ENCODE measurements at places on chromosomes 3 and 15.

- no peak for DNase-seq
Observed at GRCh38 chr3:163368168-163368567, 1710.1 kb downstream of the SI start.

- DNase-seq, result no peak
Observed at GRCh38 chr3:186152361-186152798, 43.5 kb upstream of the ETV5 start.

DNA sequence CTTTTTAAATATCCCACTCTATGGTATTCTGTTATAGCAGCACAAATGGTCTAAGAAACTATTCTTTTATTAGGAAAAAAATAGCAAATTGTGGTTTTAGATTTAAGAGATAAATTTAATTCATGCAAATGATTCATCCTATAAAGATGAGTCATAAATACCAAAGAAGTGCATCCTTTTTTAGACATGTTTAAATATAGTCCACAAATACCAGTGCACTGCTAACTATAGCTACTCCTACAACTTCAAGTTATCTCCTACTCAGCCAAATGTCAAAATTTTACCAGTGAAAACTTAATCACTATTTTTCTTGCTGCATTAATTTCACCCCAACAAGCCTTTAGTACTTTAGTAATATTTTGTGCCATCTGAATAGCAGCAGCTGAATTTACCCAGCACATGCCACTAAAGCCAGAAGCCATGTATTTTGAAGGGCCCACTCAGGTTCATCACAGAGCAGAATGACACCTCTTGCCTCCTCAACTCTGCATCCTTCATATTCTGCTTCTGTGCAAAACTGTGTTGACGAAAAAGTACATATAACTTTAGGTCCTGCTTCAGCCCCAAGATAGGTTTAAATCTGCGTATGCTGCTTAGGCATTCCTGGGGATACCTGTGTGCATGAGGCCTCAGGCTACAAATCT lies 24.9 kb downstream of the CX3CR1 start:
- DNase-seq, result no peak

DNA sequence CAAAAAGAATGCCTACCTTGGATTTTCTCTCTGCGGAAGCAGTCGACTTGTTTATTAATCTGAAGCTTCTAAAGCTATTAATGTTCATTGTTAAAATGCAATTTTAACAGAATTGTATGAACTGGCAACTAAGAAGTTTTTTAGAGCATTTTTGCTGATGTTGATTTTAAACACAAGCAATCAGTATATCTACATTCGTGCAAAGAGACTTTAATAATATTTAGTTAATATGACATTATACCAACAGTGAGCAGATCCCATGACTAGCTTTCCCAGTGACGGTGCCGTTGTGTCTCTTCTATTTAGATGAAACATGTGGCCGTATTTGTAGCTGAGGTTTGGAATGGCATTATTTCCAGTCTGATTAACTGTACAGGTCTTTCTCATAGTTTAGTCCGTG lies 88.0 kb downstream of the PEX5L start:
- no peak for DNase-seq

DNA sequence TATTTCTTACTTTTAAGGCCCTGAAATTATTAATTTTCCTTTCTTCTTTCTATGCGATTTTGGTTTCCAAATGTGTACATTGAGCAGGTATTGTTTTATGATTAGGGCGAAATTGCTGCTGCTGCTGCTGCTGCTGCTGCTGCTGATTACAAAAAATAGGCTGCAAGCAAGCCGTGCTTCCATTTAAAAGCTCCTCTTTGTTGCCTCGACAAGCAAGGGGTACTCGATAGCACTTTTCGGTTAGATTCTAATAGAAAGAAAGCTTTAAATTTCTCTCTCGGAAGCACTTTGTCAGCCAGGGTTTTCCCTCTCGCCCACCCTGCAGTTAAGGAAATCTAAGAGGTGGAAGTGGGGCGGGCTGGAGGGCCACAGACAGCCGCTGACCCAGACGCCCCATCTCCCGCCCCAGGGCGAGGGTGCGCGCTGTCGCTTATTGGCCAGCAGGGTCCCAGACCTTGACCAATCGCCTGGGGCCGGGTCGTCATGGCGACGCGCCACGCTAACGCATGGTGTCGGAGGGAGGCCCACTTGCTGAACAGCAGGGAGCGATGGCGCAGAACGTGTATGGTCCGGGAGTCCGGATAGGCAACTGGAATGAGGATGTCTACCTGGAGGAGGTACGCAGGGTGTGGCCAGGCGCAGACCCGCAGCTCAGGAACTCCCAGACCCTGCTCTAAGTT lies at the start of gene CFAP161:
Gene CFAP161 (plus strand): TSS at position 489 of the 680 bp plus-strand sequence. CDS start 60 bp downstream, at position 549.
- DNase-seq, result peak; percentile 21

- DNase-seq, result no peak
Observed at GRCh38 chr3:13370609-13371008, 49.5 kb downstream of the NUP210 start.

DNA sequence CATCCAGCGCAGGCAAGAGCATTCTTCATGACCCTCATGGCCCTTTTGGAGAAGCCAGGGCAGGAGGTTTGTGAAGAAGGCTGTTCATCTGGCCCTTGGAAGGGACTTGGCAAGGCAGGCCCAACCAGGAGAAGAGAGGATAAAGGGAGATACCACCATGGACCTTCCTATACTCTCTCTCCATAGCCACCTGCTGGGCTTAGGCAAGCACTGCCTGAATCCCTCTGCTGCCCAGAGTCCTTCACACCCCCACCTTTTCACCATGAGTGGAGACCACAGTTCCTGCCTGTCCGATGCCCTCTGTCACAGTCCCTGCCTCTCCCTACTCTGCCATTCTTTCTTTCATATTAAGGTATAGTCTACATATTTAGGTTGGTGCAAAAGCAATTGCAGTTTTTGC lies 10.6 kb upstream of the SFMBT1 start:
- peak; percentile 5 for DNase-seq

DNA sequence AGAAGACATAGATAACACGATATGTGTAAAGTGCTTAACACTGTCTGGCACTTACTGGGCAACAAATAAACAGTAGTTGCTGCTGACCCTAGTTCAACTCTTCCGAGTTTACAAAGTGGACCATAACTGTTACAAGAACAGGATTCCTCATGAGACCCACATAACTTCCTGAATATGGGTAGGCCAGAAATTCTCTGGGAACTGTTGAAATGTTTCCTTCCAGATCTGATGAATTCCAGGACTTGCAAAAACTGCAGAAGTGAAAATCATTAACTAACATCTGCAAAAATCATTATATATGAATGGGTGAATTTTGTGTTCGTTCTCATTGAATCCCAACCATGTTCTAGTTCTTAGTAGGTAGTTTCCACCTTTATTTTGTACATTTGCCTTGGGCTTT lies 181.7 kb upstream of the MME start:
- DNase-seq, result no peak

DNA sequence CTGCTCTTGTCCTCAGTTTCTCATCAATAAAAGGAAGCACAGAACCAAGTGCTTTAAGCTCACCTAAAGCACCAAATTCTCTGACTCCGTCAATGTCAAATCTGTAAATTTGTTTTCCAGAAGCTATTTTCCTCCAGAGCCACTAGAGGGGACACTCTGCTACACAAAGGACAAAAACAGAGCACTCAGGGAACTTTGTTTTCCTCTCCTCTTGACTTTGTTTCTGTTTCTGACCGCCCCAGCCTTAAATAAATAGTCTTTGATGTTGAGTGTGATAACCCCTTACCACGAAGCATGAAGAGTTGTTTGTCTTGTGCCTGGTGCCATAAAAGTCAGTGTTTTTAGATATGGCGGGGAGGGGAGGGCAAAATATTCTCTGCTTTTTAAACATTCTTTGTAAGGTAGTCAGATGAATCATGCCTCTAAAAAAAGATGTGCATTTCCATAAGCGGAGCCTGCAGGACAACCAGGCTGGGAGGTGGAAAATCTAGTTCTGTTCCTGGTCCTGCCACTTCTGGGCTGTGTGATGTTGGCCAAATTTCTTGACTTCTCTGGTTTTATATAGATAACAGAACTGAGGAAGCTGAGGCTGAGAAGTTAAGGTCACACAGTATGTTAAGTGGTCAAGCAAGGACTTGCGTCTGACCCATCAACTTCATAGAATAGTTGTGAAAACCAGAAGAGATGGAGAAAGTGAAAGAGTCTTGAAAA lies 7.3 kb upstream of the ZBTB38 start:
- peak; percentile 34 for DNase-seq

Measured in NCI-H226 (cell line).